Activated T-cell treated with anti-CD3 and anti-CD28 coated beads, Interleukin-2, amount 50 U/mL, for 4 hours (primary cell): ENCODE measurements at places on chromosomes 4 and X.

GRCh38 chr4:41692717-41693345 lies 55.7 kb downstream of the PHOX2B start:
- DNase-seq, result peak; percentile 4

GRCh38 chrX:44332437-44332836 lies 11.0 kb downstream of the EFHC2 start:
- no peak for DNase-seq

DNA sequence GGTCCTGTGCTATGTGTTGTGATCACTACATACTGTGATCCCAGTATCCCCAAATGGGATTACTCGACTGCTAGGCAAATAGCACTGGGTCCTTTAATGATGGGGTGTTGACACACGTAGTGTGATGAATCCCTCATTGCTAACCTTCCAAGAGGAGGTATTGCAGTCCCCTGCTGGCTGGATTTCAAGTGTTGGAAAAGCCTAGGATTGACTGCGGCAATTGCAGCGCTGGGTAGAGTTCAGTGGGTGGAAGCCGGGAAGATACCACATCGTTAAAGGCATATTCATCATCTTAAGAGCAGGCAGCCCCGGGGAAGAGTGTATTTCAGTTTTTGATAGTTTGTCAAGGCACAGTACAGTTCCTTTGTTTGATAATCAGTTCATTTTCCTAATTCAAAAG lies 159.9 kb downstream of the TRIML1 start:
- DNase-seq, result no peak

- no peak for DNase-seq
Observed at GRCh38 chr4:6834867-6835266, 52.3 kb downstream of the KIAA0232 start.

- no peak for DNase-seq
Observed at GRCh38 chrX:11577603-11578002, 88.1 kb downstream of the ARHGAP6 start.

GRCh38 chr4:15012017-15012788 lies 9.9 kb downstream of the CPEB2 start:
- DNase-seq, result no peak
